CD4-positive, alpha-beta T cell treated with Interleukin-2 at 100 ng/mL for 4 hours (primary cell): ENCODE measurements at places on chromosomes 5 and 9.

- no peak for DNase-seq
Observed at GRCh38 chr5:88892669-88893068, 9.7 kb upstream of the MEF2C start.

- DNase-seq = no peak
Observed at GRCh38 chr9:130143958-130144366, 28.2 kb upstream of the NCS1 start.

GRCh38 chr5:11400316-11400715 is 503.9 kb downstream of the CTNND2 start:
- DNase-seq = no peak

DNA sequence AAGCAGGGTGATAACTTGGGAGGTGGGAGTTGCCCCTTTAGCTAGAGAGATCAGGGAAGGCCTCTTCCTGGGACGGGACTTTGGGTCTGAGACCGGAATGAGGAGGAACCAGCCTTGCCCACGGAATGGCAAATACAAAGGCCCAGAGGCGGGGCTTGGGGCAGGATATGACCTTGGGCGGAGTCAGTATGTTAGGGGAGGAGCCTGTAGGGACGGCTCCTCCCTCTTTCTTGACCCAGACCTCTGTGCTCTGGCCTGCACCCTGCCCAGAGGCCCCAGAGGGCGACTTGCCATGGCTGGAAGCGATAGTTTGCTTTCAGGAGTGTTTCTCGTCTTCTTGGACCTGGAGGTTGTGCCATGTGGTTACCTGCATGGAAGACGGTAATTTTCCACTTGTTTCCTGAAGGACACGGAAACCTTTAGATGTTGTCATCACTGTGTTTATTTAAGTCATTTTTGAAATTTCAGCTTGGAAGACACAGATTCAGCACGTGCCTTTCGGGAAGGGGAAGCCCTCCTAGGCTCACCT is 85.6 kb downstream of the DAB2IP start:
- no peak for DNase-seq

- no peak for DNase-seq
Observed at GRCh38 chr5:125106881-125107280, 360.4 kb upstream of the ZNF608 start.

DNA sequence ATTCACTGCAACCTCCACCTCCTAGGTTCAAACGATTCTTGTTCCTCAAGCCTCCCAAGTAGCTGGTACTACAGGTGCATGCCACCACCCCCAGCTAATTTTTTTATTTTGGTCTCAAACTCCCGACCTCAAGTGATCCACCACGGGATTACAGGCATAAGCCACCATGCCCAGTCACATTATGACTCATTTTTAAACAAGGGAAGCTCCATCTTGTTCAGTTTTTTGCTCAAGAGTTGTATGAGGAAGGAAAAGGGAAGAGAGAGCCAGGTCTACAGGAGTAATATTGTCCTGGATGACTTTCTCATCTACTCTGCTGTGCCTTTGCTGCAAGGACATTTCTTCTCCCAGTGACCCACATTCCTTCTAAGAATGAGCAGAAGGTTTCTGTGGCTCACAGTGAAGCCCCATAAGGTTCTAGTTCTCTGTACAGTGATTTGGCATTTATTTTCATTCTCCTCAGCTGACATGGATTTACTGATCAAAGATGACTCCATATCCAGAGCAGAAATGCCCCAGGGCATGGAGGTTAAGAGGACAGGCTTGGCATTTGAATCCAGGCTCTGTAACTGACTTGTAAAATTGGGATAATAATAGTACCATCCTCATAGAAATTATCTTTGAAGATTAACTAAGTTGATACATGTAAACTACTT is 153.5 kb downstream of the CDH6 start:
- DNase-seq = no peak

DNA sequence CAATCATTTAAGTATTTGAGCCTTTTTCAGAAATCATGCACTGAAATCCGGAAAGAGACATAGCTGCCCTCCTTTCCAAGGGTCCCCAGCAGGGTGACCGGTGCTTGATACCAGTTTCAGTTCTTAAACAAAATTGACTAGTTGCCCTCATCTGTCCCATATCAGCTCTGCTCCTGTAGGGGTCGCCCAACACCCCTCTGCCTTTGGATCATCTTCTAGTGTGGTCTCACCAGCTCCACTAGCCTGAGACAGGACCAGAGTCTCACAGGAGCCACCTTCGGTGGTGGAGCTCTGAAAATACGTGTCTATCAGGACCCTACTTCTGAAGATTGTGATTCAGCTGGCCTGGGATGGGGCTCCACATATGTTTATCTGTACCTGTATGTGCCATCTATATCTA is 428.2 kb downstream of the ENC1 start:
- no peak for DNase-seq

GRCh38 chr5:117473165-117473564 is 898.5 kb upstream of the SEMA6A start:
- no peak for DNase-seq

DNA sequence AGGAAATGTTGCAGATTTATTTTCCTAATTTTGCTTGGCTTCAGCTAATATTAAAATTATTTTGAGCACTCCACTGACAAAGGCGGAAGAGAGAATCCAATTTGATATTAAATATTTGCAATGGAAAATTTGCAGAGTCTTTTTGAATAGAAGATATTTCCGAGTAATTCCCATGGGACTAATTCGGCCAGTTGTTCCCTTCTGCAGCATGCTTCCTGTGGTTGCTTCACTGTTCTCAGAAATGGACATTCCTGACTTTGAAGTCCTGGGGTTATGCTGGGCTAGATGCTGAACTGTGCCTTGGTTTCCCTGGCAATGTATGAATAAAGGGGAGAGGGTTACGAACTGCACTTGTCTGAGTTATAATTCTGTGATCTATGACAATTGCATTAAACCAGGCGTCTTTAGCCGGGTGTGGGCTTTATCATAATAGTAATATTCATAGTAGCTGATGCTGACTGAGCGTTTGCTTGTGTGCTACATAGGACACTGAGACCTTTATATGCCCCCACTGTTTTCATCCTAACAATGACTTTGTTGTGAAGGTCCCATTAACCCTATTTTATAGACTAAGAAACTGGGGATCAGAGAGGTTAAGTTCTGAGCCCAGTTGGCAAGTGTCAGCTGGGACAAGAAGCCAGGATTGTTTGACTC is 114.5 kb upstream of the SPRY4 start:
- no peak for DNase-seq

- DNase-seq = no peak
Observed at GRCh38 chr5:81760521-81760920, 9.6 kb upstream of the SSBP2 start.
